Natural killer cell treated with Interleukin-12 subunit alpha and Interleukin-12 subunit beta and Interleukin-15 and Interleukin-18, amount 100 ng/mL, for 72 hours (primary cell): ENCODE measurements at places on chromosomes 4 and X. TPM values are rescaled to one million over a fixed set of nuclear protein-coding genes. Genes with fewer than 3 reads are reported as not detected.
A peak's percentile ranks its signal among the peaks of the same experiment; 100 is the strongest.

GRCh38 chr4:81523672-81524327, 52.1 kb upstream of the RASGEF1B start:
- peaks cover 8% of the 10 kb centered on the region for H3K27me3 ChIP-seq
- no peak overlapping the region for H3K27ac ChIP-seq
- H3K36me3 ChIP-seq, result peaks cover 9% of the 10 kb centered on the region
- H3K4me3 ChIP-seq, result no peak overlapping the region

- H3K27ac ChIP-seq, result no peak overlapping the region
- H3K27me3 ChIP-seq, result peaks cover 26% of the 10 kb centered on the region
- H3K4me1 ChIP-seq, result no peaks in the 10 kb centered on the region
- H3K4me3 ChIP-seq, result no peak overlapping the region
Measured at GRCh38 chr4:168562041-168562571, 65.3 kb downstream of the PALLD start.

- no peaks in the 10 kb centered on the region for H3K27me3 ChIP-seq
- peak overlapping the region; percentile 53 for H3K4me3 ChIP-seq
- DNase-seq, result no peak
- H3K36me3 ChIP-seq, result peaks cover 9% of the 10 kb centered on the region
Measured at GRCh38 chr4:83212041-83212851, 72.4 kb downstream of the COQ2 start.

- no peaks in the 10 kb centered on the region for H3K27me3 ChIP-seq
- DNase-seq, result no peak
- H3K4me1 ChIP-seq, result no peaks in the 10 kb centered on the region
- no peak overlapping the region for H3K4me3 ChIP-seq
- H3K36me3 ChIP-seq, result no peaks in the 10 kb centered on the region
- no peak overlapping the region for H3K27ac ChIP-seq
Measured at GRCh38 chrX:64427281-64427680, 32.0 kb upstream of the MTMR8 start.

DNA sequence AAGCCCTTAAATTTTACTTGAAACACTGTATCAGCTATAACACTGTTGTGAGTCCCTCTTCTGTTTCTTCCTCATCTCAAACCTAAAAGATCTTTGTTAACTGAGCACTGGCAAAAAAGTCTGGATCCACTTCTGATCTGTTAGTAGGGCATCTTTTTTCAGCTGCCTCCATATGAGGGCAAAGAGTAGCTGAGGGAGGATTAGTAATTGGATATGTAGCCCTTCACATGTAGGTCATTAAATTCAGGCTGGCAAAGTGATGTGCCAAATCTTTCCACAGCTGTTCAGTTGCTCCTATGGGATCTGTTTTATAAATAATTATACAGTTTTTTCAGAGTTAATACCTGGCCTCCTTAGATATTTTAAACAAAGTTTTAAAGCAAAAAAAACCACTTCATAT, 1.1 kb upstream of the TRMT10A start:
- DNase-seq, result no peak
- H3K4me3 ChIP-seq, result peak overlapping the region; percentile 54
- H3K4me1 ChIP-seq, result peaks cover 5% of the 10 kb centered on the region
- no peak overlapping the region for H3K27ac ChIP-seq
- H3K36me3 ChIP-seq, result no peaks in the 10 kb centered on the region

DNA sequence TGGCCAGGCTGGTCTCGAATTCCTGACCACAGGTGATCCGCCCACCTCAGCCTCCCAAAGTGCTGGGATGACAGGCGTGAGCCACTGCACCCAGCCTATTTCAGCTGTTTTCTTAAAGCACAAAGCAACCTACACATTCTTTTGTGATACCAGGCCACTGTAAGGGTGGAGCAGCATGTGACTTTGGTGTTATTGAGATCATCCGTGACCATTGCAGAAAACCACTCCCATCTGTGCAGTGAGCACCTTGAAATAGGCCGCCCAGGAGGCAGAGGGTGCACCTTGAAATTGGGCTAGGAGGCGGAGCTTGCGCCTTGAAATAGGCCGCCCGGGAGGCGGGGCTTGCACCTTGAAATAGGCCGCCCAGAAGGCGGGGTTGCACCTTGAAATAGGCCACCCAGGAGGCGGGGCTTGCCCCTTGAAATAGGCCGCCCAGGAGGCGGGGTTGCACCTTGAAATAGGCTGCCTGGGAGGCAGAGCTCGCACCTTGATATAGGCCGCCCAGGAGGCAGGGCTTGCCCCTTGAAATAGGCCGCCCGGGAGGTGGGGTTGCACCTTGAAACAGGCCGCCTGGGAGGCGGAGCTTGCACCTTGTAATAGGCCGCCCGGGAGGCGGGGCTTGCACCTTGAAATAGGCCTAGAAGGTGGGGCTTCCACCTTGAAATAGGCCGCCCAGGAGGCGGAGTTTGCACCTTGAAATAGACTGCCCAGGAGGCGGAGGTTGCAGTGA, 9.0 kb upstream of the SLC25A6 start:
- H3K4me3 ChIP-seq, result no peak overlapping the region
- H3K27me3 ChIP-seq, result no peaks in the 10 kb centered on the region
- H3K36me3 ChIP-seq, result peaks cover 4% of the 10 kb centered on the region
- peaks cover 4% of the 10 kb centered on the region for H3K4me1 ChIP-seq

DNA sequence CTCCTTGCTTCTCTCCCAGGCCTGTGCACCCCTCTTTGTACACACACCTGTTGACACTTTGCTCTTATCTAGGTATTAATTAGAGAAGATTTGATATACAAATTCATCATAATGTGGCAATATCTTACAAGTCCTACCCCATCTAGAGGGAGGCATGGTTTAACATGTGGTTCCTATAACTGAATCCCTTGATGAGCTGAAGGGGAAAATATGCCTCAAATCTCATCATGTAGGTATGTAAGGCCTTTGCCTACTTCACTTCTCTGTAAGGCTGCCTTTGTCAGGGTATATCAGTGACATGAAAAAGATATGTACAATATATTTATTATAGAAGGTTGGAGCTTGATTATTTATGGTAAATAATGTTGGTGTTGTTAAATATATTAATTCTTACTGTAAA, 31.9 kb downstream of the HTR2C start:
- DNase-seq, result no peak
- H3K27me3 ChIP-seq, result no peaks in the 10 kb centered on the region

DNA sequence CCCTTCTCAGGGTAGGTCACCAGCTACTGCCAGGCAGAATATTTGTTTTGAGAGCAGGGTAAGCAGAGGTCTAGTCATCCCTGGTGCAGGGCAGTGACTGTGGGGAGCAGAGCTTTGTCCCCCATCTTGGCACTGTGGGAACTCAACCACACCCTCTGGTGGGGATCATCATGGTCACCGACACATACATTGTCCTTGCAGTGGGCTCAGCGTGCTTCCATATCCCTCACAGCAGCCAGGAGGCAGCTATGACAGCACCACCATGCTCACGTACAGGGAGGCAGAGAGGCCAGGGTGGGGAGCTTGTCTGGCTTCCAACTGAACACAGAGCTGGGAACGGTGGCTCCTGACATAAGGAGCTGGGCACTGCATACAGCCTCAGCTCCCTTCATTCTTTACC, 102.3 kb downstream of the ENPP6 start:
- no peaks in the 10 kb centered on the region for H3K36me3 ChIP-seq
- H3K27me3 ChIP-seq, result peaks cover 23% of the 10 kb centered on the region
- no peak for DNase-seq
- H3K4me1 ChIP-seq, result no peaks in the 10 kb centered on the region

DNA sequence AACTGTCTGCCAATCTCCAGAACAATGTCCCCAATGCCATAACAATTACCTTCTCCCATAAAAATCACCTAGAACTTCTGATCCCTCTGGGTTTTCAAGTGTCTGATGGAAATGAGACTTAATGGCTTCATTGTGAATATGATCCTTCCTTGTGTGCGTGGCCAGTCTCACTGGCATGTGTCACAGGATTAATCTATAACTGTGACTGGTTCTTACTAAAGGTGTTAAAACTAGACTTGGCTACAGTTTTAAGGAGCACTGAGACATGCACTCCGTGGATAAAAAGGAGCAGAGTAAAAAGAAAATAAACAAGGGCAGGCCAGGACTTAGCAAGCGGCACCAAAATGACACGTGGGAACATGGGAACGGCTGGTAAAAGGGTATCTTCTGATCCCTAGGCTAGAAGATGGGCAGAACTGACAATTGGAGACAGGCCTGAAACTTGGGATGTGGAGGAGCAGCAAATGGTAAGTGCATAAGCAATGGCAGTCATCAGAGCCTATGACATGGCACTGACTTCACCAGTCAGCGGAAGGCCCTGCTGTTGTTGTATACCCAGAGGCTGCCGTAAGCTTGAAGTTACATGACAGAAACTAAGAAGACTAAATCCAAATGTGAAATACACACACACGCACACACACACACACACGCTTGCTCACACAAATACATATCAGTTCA, 256.6 kb upstream of the NOCT start:
- DNase-seq, result no peak
- H3K36me3 ChIP-seq, result no peaks in the 10 kb centered on the region
- H3K4me1 ChIP-seq, result no peaks in the 10 kb centered on the region
- H3K27ac ChIP-seq, result no peak overlapping the region
- H3K27me3 ChIP-seq, result no peaks in the 10 kb centered on the region
- no peak overlapping the region for H3K4me3 ChIP-seq

DNA sequence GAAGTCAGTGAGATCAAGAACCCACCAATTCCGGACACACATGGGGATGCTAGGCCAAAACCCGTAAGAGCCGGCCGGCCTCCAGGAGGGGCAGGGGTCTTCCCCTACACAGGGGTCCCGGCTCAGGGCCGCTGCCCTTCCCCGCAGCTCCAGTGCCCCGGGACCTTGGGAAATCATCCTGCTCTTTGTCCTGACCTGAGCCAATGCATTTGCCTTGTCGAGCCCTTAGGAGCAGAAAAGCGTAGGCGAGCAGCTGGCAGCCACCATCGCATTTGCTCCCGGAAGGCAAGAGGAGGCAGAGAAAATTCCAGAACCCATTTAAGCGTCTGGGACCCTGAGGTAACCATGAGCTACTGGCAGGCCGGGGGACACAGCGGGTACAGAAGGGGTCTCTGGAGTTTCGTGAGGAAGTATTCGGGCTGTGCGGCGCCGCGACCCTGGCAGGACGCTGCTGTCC, 7.4 kb upstream of the TNIP2 start:
- no peaks in the 10 kb centered on the region for H3K36me3 ChIP-seq
- no peaks in the 10 kb centered on the region for H3K4me1 ChIP-seq
- peak; percentile 48 for DNase-seq
- no peak overlapping the region for H3K27ac ChIP-seq
- peak overlapping the region; percentile 57 for H3K4me3 ChIP-seq

DNA sequence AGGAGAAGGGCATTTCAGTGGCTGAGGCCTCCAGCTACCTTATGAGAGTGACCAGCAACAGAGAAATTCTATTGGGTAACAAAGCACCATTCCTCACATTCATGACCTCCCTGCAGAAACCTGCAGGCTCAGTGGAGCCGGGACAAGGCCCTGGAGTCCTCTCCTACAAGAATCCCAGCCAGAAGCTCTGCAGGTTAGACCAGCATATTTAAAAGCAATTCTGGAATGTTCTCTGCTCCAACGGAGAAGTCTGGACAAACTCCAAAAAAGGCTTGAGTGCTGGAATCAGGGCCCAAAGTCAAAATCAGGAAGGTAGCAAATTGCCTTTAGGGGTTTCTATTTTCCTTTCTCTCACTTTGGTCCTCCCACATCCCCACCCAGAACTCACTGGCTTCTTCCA, 202.9 kb downstream of the SCFD2 start:
- no peak overlapping the region for H3K27ac ChIP-seq
- no peak for DNase-seq
- no peak overlapping the region for H3K4me3 ChIP-seq

DNA sequence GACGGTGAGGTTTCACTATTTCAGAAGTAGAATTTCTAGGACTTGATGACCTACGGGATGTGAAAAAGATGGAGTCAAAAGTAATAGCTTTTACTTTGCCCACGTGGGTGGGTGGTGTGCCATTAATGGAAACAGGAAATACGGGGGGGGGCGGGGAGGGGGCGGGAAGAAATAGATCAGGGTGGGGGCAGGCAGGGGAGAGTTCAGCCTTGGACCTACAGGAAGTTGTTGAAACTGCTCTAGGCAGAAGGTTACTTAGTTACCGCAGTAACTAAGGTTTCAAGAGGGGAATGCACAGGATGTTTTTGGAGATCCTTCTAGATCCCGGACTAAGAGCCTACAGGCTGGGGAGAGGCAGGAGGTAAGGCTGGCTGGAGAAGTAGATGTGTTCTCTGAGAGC, 3.6 kb upstream of the FHL1 start:
- H3K4me1 ChIP-seq, result peaks cover 23% of the 10 kb centered on the region
- peaks cover 17% of the 10 kb centered on the region for H3K27me3 ChIP-seq
- DNase-seq, result no peak
- peak overlapping the region; percentile 56 for H3K4me3 ChIP-seq
- no peaks in the 10 kb centered on the region for H3K36me3 ChIP-seq
- H3K27ac ChIP-seq, result no peak overlapping the region

GRCh38 chr4:13240066-13240465, 244.1 kb downstream of the RAB28 start:
- peaks cover 6% of the 10 kb centered on the region for H3K36me3 ChIP-seq
- no peak for DNase-seq
- no peak overlapping the region for H3K27ac ChIP-seq
- no peaks in the 10 kb centered on the region for H3K4me1 ChIP-seq
- no peaks in the 10 kb centered on the region for H3K27me3 ChIP-seq

- H3K27ac ChIP-seq, result no peak overlapping the region
- no peaks in the 10 kb centered on the region for H3K36me3 ChIP-seq
- H3K4me1 ChIP-seq, result no peaks in the 10 kb centered on the region
- H3K27me3 ChIP-seq, result no peaks in the 10 kb centered on the region
- H3K4me3 ChIP-seq, result no peak overlapping the region
Measured at GRCh38 chr4:173917255-173917960, 366.1 kb downstream of the FBXO8 start.

DNA sequence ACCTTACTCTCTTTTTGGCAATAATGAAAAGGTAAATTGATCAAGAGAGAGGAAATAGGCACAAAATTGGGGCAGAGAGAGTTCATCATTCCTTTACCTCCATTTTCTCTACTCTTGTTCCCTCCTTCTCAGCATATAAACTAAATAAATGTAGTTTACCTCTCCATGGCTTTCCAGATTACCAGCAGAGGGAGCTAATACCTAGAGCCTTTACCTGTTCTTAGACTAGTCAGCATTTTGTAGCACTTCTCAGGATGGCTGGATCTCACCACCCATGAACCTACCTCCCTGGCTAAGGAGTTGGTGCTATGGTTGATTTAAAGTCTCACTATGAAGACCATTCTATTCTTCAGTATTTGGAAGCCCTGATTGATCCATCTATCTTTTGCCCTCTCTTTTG, 15.7 kb downstream of the OFD1 start:
- DNase-seq, result no peak
- H3K4me3 ChIP-seq, result peak overlapping the region; percentile 41
- peaks cover 19% of the 10 kb centered on the region for H3K36me3 ChIP-seq
- peaks cover 35% of the 10 kb centered on the region for H3K4me1 ChIP-seq
- peak overlapping the region; percentile 60 for H3K27ac ChIP-seq

GRCh38 chrX:23901805-23902204, 5.9 kb downstream of the APOO start:
- no peaks in the 10 kb centered on the region for H3K27me3 ChIP-seq
- no peak for DNase-seq
- no peak overlapping the region for H3K4me3 ChIP-seq
- peaks cover 2% of the 10 kb centered on the region for H3K4me1 ChIP-seq

- no peaks in the 10 kb centered on the region for H3K36me3 ChIP-seq
- no peak for DNase-seq
- H3K27me3 ChIP-seq, result peaks cover 15% of the 10 kb centered on the region
- H3K4me1 ChIP-seq, result no peaks in the 10 kb centered on the region
Measured at GRCh38 chr4:153332936-153333335, 11.6 kb upstream of the MND1 start.

Gene DSPP
- not detected for total RNA-seq

Gene GYPE
- 0.50 TPM for total RNA-seq

Gene SPARCL1
- not detected for total RNA-seq

Gene ATOH1
- total RNA-seq, result not detected

Gene SLITRK4
- total RNA-seq, result not detected

Gene NAT8L
- total RNA-seq, result 0.05 TPM

Gene PIM2
- total RNA-seq, result 478 TPM

Gene STPG2
- total RNA-seq, result not detected

Gene BMPR1B
- not detected for total RNA-seq

Gene EXOSC9
- total RNA-seq, result 44.0 TPM
